ENCODE measurements at places on chromosomes 5 and 9. TPM values are rescaled to one million over a fixed set of nuclear protein-coding genes. Genes with fewer than 3 reads are reported as not detected.
A peak's percentile ranks its signal among the peaks of the same experiment; 100 is the strongest.

ECSCR gene
- 17.5 TPM for total RNA-seq

LOX gene
- total RNA-seq: 6.9 TPM

CDC37L1 gene
- total RNA-seq: 23.2 TPM

DNA sequence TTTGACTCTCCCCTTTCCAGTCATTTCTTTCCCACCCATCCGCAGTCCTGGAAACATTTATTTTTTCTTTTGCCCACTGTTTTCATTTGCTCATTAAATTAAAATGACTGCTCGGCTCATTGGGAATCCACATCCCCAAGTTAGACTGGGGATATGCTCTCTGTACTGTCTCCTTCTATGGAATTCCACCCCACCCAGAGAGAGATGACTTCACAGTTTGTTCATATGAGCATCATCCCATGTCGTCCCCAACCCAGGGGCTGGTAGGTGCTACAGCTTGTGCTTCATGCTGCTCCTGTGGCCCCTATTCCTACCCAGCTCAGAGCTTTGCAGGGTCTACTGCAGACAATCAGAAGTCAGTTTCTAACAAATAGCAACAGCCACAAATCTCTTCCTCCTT, 16.5 kb upstream of the RARS1 start:
- DNase-seq: no peak

- no peak for DNase-seq
These were observed 1397.0 kb upstream of the C9orf72 start for GRCh38 chr9:28970241-28970654.

DNA sequence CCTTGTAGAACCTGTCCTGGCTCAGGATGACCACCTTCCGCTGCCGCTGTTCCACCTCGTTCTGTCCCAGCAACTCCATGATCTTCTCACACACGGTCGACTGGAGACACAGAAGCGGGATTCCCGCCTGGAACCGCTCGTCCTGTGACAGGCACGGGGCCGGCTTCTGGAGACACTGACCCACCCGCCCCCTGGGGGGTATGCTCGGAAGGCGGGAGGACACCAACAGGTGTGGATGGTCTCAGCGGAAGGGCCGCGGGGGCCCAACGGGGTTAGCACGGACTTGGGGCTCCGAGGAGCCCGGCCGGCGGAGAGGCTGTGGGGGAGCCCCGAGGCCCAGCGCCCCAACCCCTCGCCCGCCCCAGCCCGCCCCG, 530 bp downstream of the UCK1 start:
- DNase-seq: peak; percentile 44

DNA sequence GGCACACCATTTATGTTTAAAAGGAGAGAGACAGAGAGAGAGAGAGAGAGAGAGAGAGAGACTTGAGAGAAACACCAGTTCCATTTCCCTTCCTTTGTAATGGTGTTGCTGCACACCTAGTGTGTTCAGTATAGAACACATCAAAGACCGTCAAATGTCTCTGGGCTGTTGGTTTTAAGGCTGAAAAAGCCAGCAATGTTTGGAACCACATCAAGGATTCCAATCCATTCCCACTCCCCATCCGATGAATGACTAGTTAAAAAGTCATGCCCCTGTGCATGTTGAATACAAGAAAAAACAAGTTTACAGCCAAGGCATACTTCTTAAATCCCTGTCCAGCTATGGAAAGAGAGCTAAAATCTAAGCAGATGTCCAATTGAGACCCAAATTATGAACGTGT, 83.0 kb upstream of the IFNE start:
- DNase-seq: no peak

Measured in ovary (tissue), 10 donors.